ENCODE measurements at places on chromosomes 7 and 10.

GRCh38 chr10:96831867-96832720 is at the start of gene LCOR:
TSS of gene LCOR (plus strand) at chr10:96832298. CDS start at chr10:96949058, 116,760 bp downstream.
- DNase-seq = peak; percentile 89

GRCh38 chr7:8206956-8207355 is 55.0 kb downstream of the ICA1 start:
- no peak for DNase-seq

DNA sequence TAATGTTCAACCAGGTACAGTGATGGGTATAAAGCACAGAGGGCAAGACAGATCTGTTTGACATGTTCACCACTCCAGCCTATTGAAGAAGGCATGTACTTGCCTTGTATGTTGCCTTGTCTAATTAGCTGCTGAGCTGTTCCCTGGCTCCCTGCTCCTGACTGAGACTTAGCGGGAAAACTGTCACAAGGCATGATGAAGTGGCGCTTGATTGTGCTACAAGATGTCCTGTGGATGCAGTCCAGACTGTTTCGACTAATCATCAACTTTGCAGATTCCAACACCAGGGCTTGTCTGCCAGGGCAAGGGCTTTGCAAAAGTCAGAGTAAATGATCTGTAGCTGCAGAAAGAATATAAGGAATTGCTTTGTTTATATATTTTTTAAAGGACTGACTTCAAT is 136.2 kb upstream of the NRBF2 start:
- DNase-seq = no peak

GRCh38 chr10:62380016-62380415 is 5.8 kb downstream of the ZNF365 start:
- no peak for DNase-seq

- no peak for DNase-seq
Measured at GRCh38 chr7:74501298-74501697, 47.6 kb downstream of the GTF2IRD1 start.

DNA sequence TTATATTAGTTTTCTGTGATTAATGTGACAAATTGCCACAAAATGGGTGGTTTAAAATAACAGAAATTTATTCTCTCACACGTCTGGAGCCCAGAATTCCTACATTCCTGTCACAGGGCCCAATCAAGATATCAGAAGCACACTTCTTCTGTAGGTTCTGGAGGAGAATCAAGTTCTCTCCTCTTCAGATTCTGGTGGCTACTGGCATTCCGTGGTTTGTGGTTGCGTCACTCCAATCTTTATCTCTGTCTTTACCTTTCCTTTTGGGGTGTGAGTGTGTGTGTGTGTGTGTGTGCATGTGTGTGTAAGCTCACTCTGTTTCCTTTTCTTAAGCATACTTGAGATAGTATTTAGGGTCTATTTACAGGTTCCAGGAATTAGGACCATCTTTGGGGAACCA is 115.5 kb upstream of the DKK1 start:
- DNase-seq = no peak

DNA sequence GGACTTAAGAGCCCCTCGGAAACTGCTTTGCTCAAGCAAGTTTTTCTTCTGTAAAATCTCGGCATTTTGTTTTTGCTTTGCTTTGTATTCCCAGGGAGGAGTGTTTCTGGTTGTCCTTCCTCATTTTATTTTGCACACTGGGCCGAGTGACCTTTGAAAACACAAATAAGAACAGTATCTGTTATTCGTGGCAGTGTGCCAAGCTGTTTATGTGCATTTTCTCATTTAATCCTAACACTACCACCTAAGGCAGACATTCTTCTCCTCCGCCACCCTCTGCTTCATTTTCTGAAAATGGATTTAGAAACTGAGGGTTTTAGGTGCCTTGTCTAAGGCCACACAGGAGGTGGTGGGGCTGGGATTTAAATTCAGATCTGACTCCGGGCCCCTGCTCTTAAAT is 218.5 kb downstream of the TCF7L2 start:
- DNase-seq = no peak

- no peak for DNase-seq
Measured at GRCh38 chr10:29205787-29206186, 83.1 kb upstream of the LYZL1 start.

DNA sequence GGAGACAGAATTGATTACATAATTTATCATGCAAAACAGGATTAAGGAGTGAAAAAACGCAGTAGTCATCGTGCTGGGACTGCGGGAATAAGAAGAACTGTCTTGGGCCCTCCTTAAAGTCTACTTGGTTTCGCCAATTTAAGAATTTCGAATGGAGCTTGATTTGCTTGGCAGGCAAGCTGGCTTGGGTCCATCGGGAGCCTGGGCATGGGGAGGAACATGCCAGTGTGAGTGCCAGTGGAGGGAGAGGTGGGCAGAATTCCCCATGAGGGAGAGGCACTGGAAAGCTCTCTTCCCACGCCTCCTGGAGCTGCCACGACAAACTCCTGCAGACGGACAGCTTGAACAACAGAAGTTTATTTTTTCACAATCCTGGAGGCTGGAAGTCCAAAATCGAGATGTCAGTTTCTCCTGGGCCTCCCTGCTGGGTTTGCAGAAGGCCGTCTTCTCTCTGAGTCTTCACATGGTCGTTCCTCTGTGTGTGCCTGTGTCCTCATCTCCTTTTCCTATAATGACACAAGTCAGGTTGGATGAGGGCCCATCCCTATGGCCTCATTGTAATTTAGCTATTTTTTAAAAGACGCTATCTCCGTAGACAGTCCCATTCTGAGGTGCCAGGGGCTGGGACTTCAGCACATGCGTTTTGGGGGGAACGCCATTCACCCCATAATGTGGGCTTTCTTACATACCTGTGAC is 528.7 kb upstream of the DPP6 start:
- DNase-seq = no peak

GRCh38 chr7:3158341-3158760 is 114.7 kb upstream of the CARD11 start:
- no peak for DNase-seq

- no peak for DNase-seq
Measured at GRCh38 chr7:39700165-39700564, 76.8 kb downstream of the RALA start.

All from CD4-positive, alpha-beta T cell treated with Interferon alpha-2 for 1 hour (primary cell).